Putamen (tissue), 1 donor: ENCODE measurements at places on chromosomes 1 and 21.

- no peak for DNase-seq
Observed at GRCh38 chr21:38356883-38357625, 100.3 kb downstream of the KCNJ15 start.

DNA sequence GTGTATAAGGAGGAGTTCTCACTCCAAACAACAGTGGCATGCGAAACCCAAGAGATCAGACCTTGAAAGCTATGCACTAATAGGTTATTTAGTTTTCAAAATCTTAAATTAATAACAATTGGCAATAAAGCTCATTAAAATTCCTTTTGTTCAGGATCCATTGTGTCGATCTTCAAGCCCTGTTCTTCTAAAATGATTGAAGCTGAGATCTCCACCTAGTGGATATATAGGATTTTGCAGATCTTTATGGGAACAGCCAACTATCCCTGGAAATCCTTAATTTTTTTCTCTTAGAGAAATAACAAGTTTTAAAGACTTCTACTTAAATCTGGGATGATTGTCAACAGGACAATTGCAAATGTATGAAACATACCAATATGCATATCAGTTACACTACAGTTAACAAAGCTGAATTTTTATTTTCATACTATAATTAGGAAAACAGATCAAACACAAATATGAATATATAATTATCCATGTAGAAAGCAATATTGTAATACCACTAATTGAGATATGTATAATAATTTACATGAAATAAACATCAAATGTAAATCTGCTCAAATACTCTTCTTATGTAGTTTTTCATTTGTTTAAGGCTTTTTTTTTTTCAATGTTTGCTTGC is 43.3 kb downstream of the LRRC53 start:
- peak; percentile 50 for DNase-seq

DNA sequence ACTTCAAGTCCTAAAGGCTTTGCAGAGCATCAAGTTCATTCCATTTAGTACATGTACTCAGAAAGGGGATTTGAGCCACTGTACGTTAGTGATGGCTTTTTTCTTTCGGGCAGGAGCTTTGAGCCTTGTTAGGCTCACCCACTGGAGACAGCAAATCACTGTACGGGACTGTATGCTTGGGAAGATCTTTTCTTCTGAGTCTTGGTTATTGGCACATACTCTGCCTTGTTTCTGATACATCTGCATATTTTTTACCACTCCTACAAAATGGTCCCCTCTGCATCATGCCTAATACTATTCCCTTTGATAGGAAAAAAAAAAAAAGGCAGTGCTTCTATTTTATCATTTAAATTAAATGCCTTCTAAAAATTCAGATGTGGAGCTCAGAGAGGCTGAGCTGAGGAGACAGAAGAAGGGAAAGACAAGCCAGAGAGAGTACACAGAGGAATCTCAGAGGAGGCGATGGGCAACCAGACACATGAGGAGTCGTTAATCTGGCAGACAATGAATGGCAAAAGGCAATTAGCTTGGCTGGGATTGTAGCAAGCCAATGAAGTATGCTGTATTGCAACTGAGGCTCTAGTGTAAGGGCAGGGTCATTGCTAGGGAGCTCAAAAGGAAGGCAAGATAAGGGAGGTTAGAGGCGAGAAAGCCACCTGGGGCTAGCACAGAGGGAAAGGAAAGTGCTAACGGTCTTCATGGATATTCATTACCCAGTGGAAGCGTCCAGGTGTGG is 39.4 kb downstream of the PHC2 start:
- no peak for DNase-seq

DNA sequence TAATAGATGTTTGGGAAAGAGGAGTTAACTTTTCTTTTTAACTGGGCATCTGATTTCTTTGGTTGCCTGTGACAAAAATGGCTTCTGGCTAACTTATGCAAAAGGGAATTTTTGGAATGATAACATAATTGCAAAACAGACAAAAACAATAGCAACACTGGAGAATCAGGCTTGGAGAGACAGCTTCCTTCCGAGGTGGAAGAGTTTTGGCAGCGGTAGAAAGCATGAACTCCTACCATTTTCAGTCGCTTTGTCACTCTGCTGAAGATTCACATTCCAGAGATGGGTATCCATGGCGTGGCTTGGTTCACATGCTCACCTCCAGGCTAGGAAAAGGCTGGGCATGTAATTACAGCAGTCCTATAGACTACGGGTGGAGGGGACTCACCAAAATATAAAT is 17.2 kb upstream of the FGGY start:
- DNase-seq: no peak

DNA sequence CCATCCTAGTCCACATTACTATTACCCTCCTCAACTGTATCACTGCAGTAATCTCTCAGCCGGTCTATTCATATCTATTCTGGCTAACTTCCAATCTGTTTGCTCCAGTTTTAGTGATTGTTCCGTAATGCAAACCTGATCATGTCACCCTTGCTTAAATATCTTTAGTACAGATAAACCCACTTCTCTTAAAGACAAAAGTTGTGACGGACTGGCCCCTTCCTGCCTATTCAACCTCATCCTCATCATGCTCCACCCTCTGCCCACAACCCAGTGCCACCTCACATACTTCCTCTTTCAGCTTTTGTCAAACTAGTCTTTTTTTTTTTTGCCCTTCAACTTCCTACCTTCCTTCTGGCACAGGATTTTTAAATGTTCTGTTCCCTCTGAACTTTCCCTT is 2.8 kb upstream of the C1orf162 start:
- DNase-seq: peak; percentile 51

DNA sequence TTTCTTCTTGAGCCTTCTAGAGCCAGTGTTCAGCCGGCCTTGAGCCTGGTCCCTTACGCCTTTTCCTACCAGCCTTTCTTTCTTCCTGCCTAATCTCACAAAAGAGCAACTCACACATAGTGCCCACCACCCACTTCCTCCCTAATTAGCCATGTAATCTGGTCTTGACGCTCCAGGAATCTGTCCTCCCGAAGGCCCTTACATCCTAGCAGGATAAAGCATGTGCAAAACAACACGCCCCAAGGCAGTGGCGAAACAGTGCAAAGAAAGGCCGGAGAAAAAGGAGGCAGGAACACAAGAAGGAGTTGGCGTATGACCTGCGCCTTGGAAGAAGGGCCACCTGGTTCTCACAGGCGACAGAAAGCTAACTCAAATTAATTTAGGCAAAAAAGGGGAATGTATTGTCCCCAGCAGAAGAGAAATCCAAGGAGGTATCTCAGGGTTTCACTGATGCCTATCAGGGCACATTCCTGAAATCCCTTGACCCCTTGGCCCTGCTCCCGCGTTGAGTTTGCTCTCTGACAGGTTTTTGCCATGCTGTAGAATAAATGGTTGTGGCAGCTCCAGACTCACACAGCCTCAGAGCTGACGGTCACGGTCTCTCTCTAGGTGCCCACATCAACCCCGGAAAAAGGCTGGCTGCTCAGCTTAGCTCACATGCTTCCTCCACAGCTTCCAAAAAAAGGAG is 79.0 kb downstream of the ZNF281 start:
- DNase-seq: no peak

- DNase-seq: no peak
Observed at GRCh38 chr1:234973426-234974250, 155.0 kb downstream of the TOMM20 start.

GRCh38 chr1:54172614-54173599 is 20.1 kb upstream of the CDCP2 start:
- DNase-seq: no peak

- DNase-seq: no peak
Observed at GRCh38 chr21:44480200-44481053, 25.1 kb downstream of the LRRC3 start.

DNA sequence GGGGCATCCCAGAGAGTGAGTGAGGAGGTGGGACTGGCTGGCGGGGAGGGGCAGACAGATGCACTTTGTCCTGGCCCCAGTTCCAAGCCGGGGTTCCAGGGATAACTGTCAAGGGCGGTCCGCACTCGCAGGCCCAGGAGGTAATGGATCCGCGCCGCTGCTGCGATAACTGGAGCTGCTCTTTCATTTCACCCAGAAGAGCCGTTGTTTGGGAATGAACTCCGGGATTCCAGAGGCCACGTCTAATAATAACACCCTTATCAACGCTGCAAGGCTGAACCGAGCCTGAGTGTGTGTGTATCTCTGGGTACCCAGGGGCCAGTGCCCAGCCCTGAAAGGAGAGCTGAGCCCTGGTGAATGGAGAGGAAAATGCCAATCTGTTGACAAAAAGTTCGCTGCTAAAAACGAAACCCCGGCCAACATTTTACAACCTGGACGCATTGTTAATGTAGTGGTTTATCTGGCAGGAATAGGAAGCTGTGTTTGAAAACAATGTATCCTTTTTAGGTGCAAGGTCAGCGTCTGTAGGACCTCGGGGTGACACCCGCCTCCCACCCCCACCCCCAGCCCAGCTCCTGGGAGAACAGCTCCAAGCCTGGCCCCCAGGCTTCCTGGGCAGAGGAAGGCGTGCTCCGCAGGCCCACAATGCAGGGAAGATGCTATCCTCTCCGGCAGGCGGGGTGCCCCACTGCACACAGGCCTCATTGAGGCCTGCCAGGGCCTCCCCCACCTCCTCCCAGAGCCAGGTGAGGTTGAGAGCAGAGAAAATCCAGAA is 119.7 kb downstream of the PROX1 start:
- no peak for DNase-seq

DNA sequence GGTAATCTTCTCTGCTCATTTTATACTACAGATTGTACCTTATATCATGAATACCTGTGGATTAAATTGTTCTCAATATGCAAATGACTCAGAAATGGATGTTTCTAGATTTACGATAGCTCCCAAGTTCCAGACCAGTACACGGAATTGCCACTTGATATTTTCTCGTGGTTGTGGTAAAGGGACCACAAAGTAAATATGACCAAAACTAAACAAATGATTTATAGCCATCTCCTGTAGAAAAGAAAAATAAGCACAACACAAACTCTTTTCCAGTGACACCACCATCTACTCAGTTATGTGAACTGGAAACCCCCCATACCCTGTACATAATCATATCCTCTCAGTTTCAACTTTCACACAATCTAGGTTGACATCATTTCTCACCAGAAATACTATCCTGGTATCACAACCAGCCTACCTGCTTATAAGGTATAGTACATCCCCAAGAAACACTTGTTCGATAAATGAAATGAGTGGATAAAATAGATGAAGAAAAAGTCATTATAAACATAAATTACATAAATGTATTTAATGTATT is 172.3 kb downstream of the ADGRL4 start:
- no peak for DNase-seq
